Urothelium cell line (cell line): ENCODE measurements at places on chromosomes 1 and 21.
A peak's percentile ranks its signal among the peaks of the same experiment; 100 is the strongest.

DNA sequence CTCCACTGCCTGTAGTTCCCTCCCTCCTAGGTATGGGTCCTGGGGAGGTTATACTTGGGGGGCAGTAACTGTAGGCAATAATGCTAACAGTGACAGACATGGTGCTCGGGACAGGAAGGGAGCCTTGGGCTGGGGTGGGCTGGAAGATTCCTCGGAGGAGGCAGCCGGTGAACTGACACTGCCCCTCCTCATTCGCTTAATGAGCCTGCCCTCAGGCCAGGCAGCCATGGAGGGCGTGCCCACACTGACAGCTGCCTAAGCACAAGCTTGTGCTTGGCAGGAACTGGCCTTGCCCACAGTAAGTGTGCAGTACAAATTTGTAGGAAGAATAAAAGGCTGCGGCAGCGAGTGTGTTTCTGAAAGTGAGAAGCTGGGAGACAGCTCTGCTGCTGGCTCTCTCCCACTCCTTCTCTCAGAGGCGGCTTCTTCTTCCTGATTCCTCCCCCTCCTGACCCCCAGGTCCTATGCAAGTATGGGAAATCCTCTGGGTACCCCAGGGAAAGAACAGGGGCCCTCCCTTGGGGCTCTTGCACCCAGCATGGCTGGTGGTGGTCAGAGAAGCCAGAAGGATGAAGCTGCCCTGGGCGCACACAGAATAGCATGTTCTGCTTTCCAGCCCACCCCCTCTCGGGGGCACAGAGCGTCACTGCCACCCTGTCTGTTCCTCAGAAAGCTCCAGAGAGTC, 23.6 kb downstream of the OPTC start:
- no peak for DNase-seq

- DNase-seq: peak; percentile 78
These were observed 11.7 kb upstream of the ENO1 start for GRCh38 chr1:8889925-8890785.

DNA sequence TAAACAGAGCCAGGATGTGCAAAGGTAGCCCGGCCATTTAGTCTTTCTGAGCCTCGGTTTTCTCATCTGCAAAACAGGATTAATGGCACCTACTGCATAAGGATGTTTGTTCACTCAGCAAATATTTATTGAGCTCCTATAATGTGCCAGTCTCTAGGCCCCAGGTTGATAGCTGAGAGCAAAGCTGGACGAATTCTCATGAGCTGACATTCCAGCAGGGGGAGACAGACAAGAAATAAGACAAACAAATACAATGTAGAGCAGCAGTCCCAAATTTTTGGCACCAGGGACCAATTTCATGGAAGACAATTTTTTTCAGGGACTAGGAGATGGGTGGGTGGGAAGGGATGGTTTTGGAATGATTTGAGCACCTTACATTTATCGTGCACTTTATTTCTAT, 74.3 kb upstream of the PAX7 start:
- DNase-seq: peak; percentile 20

DNA sequence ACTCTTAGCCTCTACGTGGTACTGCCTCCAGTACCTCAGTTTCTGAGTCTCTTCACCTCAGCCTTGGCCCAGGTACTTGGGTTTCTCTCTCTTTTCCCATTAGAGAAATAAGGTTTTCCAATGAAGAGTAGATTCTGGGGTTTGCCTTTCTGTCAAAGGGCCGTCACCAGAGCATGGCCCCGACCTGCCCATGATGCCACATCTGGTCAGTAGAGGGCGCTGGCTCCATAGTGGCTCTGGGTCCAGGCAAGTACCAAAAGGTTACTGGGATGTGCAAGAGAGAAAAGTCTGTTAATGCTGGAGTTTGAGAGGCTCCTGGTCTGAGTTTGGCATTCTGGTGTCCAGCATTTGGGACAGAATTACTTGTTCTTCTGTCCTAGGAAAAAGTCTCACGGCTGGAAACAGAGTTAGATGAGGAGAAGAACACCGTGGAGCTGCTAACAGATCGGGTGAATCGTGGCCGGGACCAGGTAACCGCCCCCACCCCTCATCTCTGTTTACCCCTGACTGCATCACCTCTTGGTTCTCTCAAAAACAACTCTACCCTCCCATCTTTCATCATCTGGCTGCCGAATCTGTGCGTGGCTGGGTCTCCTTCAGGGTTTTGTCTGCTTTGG, 5.3 kb upstream of the TUFT1 start:
- DNase-seq: no peak

DNA sequence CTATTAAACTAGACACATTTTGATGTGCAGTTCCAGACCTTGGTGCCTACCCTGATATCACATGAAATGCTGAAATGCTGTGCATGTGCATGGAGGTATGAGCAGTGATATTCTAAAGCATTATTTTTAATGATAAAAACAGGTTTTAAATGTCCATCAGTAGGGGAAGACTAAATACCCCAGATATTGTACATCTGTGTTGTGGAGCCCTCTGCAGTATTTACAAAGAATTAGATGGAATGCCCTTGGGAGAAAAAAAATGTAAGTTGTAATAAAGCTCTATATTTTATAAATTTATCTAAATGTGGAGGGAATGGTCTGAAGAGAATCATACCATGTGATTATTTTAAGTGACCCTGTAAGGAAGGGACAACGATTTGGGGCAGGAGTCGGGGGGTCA, 39.1 kb upstream of the IGSF5 start:
- no peak for DNase-seq
